ENCODE measurements at places on chromosomes 12 and 14.

GRCh38 chr12:117387832-117388231, 26.4 kb upstream of the NOS1 start:
- no peak for DNase-seq

DNA sequence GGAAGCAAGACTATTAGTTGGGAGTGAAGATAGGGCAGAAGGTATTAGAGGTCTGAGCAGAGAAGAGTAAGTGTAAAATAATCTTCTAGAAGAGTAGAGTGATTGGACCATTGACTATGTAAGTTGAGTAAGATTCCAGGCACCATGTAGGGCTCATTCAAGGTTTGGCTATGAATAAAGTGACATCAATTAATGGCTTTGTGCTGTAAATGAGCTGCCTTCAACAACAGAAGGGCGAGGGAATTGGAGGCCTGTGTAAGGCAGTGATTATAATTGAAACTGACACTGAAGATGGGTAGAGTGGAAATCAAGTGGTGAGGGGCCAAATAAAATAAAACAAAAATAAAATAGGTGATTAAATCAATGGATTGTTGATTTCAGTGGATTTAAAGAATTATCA, 26.4 kb downstream of the PTPRQ start:
- DNase-seq = no peak

- DNase-seq = no peak
These were observed 399.4 kb upstream of the RGS6 start for GRCh38 chr14:71532790-71533189.

DNA sequence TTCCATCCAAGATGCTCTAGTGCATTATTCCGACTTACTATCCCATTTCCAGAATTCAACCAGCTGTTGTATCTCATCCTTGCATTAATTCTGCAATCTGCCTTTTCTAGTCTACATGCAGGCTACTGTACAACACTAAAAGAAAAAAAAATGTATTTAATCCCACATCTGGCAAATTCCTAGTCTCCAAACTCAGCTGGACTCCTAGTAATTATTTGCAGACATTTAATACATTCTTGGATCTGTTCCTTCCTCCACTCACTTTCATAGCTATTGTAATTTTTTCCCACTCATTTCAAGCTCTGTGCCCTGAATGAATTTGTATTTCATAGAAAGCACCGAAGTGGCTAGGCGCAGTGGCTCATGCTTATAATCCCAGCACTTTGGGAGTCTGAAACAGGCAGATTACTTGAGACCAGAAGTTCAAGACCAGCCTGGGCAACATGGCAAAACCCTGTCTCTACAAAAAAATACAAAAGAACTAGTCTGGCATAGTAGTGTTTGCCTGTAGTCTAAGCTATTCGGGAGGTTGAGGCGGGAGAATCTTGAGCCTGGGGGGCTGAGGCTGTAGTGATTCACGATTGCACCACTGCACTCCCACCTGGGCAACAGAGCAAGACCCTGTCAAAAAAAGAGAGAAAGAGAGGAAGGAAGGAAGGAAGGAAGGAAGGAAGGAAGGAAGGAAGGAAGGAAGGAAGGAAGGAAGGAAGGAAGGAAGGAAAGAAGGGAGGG, 39.5 kb upstream of the YAF2 start:
- no peak for DNase-seq

- peak; percentile 96 for DNase-seq
These were observed 77.8 kb downstream of the VCPKMT start for GRCh38 chr14:50038398-50039119.

DNA sequence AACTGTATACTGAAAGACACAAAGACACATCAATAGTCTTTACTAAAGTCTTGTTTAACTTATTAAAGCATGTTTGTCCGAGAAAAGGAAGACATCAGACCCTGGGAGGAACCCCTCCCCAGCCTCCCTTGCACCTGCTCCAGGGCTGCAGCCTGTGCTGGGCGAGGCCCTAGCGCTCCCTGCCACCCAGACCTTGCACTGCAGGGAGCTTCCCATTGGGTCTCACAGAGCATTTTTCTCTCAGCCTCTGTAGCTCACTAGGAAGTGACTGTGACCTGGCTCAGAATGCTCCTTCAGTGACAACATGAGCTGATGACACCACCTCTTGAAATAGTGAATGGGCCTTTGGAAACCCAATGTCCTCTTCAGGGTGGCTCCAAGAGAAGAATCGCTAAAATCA, 461.2 kb downstream of the TMEM121 start:
- DNase-seq = no peak

GRCh38 chr12:111086947-111087700, 166.7 kb upstream of the MYL2 start:
- DNase-seq = no peak

Data from AG08395 (cell line).